Brain (organoid and tissue), 16 donors: ENCODE measurements at places on chromosomes 4 and X. TPM values are rescaled to one million over a fixed set of nuclear protein-coding genes. Genes with fewer than 3 reads are reported as not detected.

DNA sequence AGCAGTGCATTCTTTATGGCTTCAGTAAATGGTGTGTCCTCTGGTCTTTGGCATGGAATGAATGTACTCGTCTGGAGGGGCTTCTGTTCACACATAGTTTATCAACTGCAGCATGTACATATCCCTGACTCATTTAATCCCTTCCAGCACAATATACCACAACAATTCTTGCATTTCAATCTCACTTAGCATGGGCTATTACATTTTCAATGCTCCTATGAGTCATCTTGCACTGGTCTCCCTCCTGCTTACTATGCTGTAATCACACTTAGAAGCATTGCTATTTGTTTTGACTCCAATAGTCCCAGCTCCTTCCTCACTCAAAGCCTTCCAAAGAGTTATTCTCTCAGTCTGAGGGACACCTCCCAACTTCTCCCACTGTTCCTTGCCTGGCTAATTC lies 180.9 kb upstream of the NUDT10 start:
- no peak for DNase-seq

Gene MAGEA11
- polyA plus RNA-seq: not detected

DNA sequence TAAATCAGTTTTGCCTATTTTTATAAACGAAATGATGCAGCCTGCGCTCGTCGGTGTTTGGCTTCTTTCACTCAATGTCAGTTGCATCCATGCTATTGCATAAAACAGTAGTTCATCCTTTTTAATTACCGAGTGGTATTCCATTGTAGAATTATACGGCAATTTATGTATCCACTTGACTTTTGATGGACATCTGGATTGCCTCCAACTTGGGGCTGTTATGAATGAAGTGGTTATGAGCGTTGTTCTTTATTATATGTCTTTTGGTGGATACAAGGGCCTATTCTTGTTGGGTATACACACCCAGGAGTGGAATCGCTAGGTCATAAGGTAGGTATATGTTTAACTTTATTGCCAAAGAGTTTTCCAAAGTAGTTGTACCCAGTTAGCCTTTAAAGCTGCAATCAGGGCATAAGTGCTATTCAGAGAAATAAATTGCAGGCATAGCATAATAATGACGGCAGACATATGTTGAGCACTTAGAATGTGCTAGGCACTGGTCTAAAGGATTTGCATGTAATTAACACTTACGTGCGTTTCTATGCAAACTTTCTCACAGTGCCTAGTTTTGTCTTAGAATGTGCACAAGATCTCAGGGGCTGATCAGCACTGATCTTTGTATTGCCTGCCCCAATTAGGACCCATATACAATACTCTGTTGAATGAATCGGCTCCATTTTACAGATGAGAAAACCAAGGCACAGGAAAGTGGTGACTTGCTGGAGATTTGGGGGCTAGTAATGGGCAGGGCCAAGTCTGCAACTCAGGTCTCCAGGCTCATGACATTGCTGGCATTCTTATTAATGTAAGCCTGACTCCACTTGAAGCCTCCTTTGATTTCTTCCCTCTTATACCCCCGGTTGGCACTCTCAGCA lies 407.0 kb downstream of the BCOR start:
- no peak for DNase-seq

DNA sequence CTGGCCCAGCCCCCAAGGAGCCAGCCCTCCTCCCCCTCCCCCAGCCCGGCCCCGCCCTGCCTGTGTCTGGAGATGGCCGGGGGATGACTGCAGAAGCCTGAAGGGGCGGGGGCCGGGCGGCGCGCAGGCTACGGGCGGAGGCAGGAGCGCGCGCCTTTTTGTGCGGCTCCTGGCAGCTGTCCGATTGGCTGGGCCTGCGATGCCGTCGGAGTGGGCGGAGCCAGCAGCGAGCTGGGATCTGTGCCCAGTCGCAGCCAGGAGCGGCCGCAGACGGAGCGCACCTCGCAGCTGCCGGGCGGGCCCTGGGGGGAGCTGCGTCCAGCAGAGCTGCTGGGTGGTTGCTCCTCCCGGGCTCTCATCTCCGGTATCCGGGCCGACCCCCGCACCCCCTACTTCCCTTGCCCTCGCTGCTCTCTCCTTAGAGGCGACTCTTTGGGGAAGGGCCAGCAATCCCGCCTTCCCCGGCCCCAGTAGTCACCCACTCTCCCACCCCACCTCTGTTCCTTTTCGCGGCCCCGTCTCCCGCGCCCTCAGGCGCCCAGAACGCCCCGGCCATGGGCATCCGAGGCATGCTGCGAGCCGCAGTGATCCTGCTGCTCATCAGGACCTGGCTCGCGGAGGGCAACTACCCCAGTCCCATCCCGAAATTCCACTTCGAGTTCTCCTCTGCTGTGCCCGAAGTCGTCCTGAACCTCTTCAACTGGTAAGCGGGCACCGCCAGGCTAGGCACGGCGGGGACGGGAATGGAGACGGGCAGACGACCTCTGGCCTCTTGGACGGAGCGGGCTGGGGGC lies at the start of gene GABRQ:
TSS of gene GABRQ (plus strand) at position 247 of the 794 bp plus-strand sequence. CDS start at position 555, 308 bp downstream.
- DNase-seq: peak; percentile 77
